ENCODE measurements at places on chromosomes 16 and 17.

DNA sequence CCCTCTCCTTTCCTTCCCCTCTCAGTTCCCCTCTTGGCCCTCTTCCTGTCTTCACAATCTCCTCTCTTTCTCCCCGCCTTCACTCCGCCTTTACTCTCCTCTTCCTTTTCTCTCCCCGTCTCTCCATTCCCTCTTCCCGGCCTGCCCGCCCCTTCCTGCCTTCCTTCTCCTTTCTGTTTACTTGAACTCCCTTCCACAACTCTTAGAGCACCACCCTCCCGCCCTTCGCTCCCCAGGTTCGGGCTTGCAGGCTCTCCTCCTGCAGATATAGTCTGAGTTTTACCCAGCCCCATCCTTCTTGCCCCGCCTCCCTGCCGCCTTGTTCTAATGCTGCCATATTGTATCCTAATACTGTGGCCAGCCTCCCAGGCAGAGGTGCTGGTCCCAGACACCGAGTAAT, 201.5 kb upstream of the N4BP1 start:
- DNase-seq, result no peak

- DNase-seq, result no peak
Measured at GRCh38 chr17:80729016-80729415, 184.4 kb downstream of the RPTOR start.

DNA sequence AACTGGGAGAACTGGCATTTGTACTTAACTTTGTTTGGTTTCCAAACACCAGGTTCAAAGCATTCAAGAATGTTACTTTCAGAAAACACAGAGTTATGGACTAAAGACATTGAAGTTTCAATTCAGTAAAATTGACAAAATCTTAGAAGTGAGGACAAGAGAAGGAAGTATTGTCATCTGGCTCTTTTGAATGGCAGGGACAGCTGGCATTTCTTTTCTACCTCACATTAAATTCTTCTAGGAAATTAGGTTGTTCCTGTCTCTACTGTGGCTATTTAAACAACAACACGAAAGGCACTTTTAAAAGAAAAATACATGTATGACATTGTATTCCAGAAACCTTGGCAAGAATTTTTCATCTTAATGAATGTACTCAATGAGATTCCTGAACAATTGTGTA, 600.0 kb upstream of the CA10 start:
- DNase-seq, result no peak

DNA sequence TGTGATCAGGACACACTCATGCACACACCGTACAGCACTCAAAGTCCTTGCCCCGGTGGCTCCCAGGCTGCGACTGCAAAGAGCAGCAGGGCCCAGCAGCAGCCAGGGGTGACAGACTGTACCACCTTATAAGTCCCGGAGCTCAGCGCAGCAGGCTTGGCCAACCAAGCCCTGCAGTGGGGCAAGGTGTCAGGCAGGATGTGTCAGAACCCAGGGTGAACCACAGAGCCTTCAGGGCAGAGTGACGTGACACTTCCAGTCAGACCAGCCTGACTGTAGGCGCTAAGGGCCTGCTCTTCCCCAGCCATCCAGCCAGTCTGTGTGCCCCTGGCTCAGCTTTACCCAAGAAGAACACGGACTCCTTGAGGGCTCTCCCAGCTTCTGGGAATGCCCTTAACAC, 204.1 kb downstream of the COPRS start:
- no peak for DNase-seq

DNA sequence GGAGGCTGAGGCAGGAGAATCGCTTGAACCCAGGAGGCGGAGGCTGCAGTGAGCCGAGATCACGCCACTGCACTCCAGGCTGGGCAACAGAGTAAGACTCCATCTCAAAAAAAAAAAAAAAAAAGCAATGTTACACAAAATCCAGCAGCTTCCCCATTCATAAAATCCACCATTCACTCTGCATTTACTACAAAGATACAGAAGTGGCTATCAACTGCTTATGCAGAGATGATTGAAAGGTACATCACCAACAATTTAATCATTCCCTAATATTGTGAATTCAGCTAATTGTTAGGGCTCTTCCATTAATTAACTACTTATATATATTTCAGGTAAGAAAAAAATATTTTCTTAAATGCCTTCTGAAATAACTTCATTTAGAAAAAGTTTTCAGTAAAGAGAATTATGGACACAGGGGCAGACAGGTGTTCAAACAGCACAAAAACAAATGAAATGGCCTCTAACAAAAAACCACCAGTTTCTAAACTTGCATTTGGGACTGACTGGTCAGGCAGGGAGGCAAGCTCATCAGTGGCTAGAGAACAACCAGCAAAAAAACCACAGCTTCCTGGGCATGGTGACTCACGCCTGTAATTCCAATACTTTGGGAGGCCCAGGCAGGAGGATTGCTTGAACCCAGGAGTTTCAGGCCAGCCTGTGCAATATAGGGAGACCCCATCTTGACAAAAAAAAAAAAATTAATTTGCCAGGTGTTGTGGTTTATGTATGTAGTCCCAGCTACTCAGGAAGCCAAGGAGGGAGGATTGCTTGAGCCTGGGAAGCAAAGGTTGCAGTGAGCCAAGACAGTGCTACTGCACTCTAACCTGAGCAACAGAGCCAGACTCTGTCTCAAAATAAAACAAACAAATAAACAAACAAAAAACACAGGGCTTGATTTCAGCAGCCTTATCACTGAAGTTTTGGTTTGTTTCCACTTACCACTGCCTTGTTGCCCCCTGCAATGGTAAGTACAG, 26.3 kb downstream of the ERN1 start:
- no peak for DNase-seq

GRCh38 chr16:74035816-74036215, 260.8 kb upstream of the PSMD7 start:
- no peak for DNase-seq

DNA sequence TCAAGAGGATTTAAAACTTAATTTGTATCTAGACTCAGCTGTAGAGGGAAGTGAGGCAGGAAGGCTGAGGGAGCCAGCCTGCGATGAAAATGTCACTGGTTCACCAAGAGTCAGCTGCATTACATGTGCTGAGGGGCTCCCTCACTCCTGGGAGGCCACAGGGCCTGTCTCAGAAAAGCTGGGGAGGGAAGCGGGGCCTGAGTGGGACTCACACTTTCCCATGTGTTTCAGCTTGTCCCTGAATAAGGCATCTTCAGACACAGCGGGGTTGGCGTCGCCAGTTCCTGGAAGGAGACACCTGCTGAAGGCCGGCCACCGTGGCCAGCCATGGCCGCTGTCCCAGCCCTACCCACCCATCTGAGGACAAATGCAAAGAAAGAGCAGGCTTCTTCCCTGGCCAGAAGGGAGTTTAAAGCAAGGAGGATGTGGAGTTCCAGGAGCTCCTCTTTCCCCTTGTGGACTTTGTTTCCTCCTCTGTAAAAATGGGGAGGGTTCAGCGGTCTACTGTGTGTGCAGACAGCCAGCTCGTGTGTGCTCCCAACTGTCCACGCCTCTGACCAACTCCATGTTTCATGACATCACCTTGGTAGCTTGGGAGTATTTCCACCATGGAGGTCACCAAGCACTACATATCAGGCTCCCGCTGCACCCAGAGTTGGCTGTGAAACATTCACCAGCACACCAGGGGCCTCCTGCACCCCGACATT, 19.2 kb upstream of the MRPS23 start:
- no peak for DNase-seq

DNA sequence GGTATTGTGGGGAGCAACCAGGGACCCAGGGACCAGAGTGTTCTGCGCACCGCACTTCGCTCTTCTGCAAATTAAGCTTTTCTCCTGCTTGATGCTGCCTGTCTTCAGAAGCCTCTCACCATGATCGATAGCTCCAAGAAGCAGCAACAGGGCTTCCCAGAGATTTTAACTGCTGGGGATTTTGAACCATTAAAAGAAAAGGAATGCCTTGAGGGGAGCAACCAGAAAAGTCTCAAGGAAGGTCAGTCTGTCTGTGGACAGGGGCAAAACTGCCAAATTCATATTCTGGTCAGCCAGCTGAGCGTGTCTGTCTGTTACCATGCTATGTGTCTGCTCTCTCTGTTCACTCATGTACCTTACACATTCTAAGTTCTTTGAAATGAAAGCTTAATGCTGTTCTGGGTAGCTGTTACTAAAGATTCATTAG, 115.7 kb downstream of the MRTFB start:
- no peak for DNase-seq

DNA sequence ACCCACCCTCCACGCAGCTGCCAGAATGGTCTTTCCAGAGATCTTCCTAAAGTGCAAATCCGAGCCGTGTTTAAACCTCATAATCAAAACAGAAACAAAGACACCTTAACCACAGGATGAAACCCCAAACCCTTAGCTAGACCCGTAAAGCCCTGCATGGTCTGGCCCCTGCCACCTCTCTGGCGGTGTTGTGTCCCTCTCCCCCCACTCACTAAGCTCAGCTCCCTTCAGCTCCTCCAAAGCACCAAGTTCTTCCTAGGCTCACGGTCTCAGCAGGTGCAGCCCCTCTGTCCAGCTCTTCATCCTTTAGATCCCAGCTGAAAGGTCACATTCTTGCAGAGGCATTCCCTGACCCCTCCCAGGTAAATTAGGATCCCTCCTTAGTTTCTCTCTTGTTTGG, 4.4 kb upstream of the NXPH3 start:
- no peak for DNase-seq

- DNase-seq, result no peak
Measured at GRCh38 chr16:90020838-90021382, 1.7 kb upstream of the DBNDD1 start.

- DNase-seq, result no peak
Measured at GRCh38 chr17:21815352-21816063, 123.2 kb downstream of the KCNJ18 start.

DNA sequence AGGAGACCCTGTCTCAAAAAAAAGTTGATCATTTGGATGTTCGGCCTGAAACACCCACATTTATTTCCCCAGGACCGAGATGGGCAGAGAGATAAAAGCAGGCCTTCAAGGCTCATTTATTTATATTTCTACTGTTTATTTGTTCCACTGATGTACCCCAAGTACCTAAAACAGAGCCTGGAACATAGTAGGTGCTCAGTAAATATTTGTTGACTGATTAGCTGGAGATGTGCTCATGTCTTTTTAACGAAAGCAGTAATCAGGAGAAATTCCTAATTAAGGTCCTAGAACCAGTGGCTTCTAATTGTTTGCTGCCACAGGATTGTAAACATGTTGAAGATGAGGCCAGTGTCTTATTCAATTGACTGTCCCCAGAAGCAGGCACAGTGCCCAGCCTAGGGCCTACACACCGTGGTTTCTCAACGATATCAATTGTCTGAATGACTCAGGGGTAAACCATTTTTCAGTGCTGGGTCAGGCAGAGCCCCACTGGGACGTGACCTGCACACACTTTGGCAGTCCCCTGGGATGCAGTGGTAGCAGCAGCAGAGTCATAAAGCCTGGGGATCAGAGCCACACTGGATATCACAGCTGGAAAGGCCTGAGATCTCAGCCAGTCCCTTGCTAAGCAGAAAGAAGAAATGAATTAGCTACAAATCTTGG, 34.8 kb downstream of the SOST start:
- DNase-seq, result no peak

- DNase-seq, result no peak
Measured at GRCh38 chr17:8458128-8458527, 22.4 kb downstream of the NDEL1 start.

GRCh38 chr16:56309008-56309407, 116.3 kb downstream of the AMFR start:
- DNase-seq, result no peak

GRCh38 chr16:1494711-1495110, 1.6 kb downstream of the TELO2 start:
- DNase-seq, result no peak

DNA sequence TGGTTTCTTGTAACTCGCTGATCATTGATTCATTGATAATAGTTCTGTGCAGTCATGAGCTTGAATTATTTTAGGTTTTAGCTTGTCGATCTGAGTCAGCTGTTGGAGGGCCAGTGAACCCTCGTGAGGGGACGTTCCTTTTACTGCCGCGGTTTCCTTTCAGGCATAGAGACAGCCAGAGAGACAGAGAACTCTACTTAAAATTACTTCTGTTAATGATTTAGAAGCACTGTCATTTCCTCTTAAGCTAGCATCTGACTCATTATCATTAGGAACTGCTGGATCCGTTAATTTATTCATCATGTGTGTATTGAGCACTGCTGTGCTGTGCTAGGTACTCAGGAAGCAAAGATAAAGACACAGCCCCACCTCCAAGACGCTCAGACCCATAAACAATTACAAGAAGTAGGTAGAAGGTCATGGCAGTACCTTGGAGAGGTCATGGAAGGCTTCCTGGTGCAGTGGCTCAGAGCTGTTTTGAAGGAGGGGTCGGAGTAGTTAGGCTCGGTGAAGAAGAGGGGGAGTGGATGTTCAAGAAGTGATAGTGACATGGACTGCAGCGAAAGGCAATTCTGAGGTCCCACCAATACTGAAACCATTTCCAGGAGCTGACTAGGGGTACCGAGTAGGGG, 3.3 kb downstream of the PGS1 start:
- DNase-seq, result no peak

GRCh38 chr17:65065906-65066305, 9.4 kb upstream of the GNA13 start:
- no peak for DNase-seq

DNA sequence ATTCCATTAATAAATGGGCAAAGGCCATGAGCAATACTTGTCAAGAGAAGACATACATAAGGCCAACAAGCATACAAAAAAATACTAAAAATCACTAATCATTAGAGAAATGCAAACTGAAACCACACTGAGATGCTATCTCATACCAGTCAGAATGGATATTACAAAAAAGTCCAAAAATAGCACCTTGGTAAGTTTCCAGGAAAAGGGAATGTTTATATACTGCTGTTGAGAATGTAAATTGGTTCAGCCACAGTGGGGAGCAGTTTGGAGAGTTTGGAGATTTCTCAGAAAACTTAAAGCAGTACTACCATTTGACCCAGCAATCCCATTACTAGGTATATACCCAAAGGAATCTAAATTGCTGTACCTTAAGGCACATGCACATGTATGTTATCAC, 467.7 kb downstream of the CDH11 start:
- DNase-seq, result no peak

GRCh38 chr17:68089881-68090280, 54.3 kb downstream of the KPNA2 start:
- no peak for DNase-seq

DNA sequence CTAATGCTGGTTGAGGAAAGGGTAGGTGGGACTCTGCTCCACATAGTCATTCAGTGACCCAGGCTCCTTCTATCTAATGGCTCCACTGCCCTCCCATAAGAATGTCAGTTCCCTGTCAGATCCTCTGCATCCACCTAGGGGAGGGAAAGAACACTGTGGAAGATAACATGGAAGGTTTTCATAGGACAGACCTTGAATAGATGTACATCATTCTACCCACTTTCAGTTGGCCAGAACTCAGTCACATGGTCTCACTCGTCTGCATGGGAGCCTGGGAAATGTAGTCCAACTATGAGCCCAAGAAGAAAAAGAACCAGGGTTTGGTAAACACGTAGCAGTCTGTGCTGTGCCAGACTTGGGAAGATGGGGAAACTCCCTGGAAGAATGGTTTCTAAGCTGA, 27.1 kb upstream of the SCNN1B start:
- DNase-seq, result no peak

GRCh38 chr17:21167303-21167702, 40.5 kb downstream of the DHRS7B start:
- DNase-seq, result no peak

GRCh38 chr17:21282231-21282630, 2.3 kb upstream of the MAP2K3 start:
- no peak for DNase-seq

All from cerebellar nuclear complex (tissue), 1 donor.